ENCODE measurements at places on chromosomes 5 and 9. TPM values are rescaled to one million over a fixed set of nuclear protein-coding genes. Genes with fewer than 3 reads are reported as not detected.
A peak's percentile ranks its signal among the peaks of the same experiment; 100 is the strongest.

The SLC6A19 gene
- total RNA-seq: not detected

The C9orf153 gene
- 0.41 TPM for total RNA-seq

The CFAP157 gene
- total RNA-seq: 0.41 TPM

The BOD1 gene
- 91.2 TPM for total RNA-seq

The MED7 gene
- total RNA-seq: 11.1 TPM

The JAKMIP2 gene
- 5.5 TPM for total RNA-seq

The SLC36A2 gene
- not detected for total RNA-seq

The PHF24 gene
- total RNA-seq: 0.62 TPM

The FBXO4 gene
- total RNA-seq: 6.8 TPM

The NUTM2F gene
- total RNA-seq: 0.31 TPM

The LCN1 gene
- total RNA-seq: not detected

The TAF1L gene
- not detected for total RNA-seq

The PCSK5 gene
- 13.5 TPM for total RNA-seq

The CNTNAP3 gene
- total RNA-seq: 1.3 TPM

The NUTM2G gene
- not detected for total RNA-seq

- peaks cover 2% of the 10 kb centered on the region for H3K4me1 ChIP-seq
- peaks cover 55% of the 10 kb centered on the region for H3K27me3 ChIP-seq
Measured at GRCh38 chr5:133754575-133755169, 142.3 kb upstream of the FSTL4 start.

DNA sequence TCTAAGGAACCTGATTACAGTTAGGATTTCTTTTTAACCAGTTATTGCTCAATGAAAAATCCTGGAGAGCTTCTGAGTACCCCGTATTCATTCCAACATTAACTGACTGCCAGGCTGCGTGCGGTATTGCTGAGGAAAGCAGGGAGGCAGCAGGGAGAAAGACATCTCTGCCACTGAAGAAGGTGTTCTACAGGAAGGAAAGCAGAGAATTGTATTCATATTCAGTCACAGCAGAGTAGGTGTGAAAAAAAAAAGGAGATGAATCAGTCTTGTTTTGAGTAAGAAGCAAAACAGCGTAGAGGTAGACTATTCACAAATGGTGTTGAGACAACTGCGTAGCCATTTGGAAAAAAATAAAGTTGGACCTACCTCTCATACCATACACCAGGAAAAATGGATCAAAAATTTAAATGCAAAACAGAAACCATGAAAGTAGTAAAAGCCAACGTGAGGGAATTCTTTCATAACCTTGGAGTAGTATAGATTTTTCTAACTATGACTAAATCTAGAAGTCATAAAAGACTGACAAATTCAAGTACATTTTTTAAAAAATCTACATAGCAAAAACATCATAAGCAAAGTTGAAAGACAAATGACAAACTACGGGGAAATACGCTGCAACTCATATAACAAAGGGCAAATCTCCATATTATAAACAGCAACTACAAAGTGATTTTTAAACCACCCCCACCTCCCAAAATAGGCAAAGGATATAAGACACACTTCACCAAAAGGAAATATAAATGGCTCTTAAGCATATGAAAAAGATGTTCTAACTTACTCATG lies 9.9 kb upstream of the NR4A3 start:
- H3K27ac ChIP-seq: no peak overlapping the region
- H3K27me3 ChIP-seq: no peaks in the 10 kb centered on the region
- H3K36me3 ChIP-seq: peaks cover 8% of the 10 kb centered on the region
- no peak for DNase-seq
- H3K4me1 ChIP-seq: peaks cover 47% of the 10 kb centered on the region
- no peak overlapping the region for H3K4me3 ChIP-seq

- H3K4me1 ChIP-seq: no peaks in the 10 kb centered on the region
- H3K27ac ChIP-seq: no peak overlapping the region
- no peak overlapping the region for H3K4me3 ChIP-seq
- peaks cover 19% of the 10 kb centered on the region for H3K36me3 ChIP-seq
Measured at GRCh38 chr9:94566550-94566949, 11.7 kb downstream of the PCAT7 start.

DNA sequence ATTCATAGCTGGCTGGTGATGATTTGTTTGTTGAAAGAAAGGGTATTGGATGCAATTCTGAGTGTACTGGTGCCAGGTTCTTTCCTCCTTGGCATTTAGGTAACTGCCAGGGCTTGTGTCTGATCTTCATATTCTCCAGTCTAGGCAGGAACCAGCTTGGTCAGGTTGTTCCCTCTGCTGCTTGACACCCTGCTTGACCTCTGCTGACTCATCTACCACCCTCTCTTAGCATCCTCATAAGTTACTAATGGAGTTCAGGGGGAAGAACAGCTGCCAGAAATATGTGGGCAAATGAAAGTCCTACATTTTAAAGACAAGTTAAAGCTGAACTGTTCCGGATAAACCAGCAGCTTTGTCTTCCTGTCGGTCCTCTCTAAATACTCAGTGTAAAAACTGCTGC lies 116.1 kb upstream of the TNC start:
- DNase-seq: no peak
- H3K4me3 ChIP-seq: no peak overlapping the region
- peaks cover 4% of the 10 kb centered on the region for H3K4me1 ChIP-seq
- H3K36me3 ChIP-seq: peaks cover 1% of the 10 kb centered on the region

DNA sequence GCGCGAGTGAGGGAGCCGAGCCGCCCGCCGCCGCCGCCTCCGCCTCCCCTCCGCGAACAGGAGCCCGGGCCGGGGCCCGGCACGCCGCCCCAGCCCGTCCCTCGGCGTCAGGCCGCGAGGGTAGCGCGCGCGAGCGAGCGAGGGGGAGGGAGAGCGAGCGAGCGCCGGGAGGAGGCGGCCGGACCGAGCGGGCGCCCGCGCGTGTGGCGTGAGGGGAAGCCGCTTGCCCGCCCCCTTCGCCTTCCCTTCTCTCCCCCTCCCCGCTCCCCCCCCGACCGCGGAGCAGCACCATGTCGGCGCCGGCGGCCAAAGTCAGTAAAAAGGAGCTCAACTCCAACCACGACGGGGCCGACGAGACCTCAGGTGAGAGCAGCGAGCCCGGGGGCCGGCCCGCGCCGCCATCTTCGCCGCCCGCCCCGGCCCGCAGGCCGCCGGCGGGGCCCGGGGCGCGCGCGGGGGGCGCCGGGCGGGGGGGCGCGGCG lies 312 bp downstream of the SET start:
- H3K27me3 ChIP-seq: no peaks in the 10 kb centered on the region
- no peak for DNase-seq
- peak overlapping the region; percentile 53 for H3K4me3 ChIP-seq
- H3K27ac ChIP-seq: no peak overlapping the region
- peaks cover 17% of the 10 kb centered on the region for H3K36me3 ChIP-seq
- peaks cover 40% of the 10 kb centered on the region for H3K4me1 ChIP-seq

- no peaks in the 10 kb centered on the region for H3K36me3 ChIP-seq
- peaks cover 8% of the 10 kb centered on the region for H3K4me1 ChIP-seq
- no peak overlapping the region for H3K4me3 ChIP-seq
- no peak for DNase-seq
- H3K27ac ChIP-seq: no peak overlapping the region
Measured at GRCh38 chr5:50856401-50857119, 190.1 kb downstream of the PARP8 start.

GRCh38 chr9:117044241-117044640 lies 357.1 kb downstream of the TRIM32 start:
- H3K4me1 ChIP-seq: no peaks in the 10 kb centered on the region
- DNase-seq: no peak
- no peaks in the 10 kb centered on the region for H3K36me3 ChIP-seq
- H3K4me3 ChIP-seq: no peak overlapping the region

GRCh38 chr9:126216826-126217225 lies 109.8 kb upstream of the MVB12B start:
- H3K27ac ChIP-seq: no peak overlapping the region
- no peak for DNase-seq
- H3K36me3 ChIP-seq: peaks cover 2% of the 10 kb centered on the region
- H3K4me3 ChIP-seq: no peak overlapping the region

DNA sequence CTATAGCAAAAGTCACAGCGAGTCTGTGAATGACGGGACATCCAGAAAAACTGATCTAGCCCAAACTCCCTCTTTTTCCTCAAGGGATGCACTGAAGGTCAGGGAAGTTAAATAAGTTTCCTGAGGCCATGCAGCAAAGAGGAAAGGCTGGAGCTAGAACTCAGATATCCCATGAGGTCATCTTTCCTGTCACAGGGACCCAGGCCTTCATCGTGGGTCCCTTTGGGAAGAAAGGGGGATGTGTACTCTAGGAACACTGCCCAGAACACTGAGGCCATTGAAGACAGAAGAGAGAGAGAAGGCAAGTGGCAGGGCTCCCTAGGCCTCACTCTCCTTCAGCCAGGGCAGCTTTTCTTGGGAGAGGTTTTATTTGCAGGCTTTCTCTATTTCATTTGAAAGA lies 182.0 kb downstream of the EBF1 start:
- H3K4me3 ChIP-seq: no peak overlapping the region
- H3K36me3 ChIP-seq: no peaks in the 10 kb centered on the region
- peaks cover 59% of the 10 kb centered on the region for H3K27me3 ChIP-seq
- no peak for DNase-seq
- H3K27ac ChIP-seq: no peak overlapping the region

GRCh38 chr9:115633104-115633503 lies 515.1 kb upstream of the TNC start:
- no peaks in the 10 kb centered on the region for H3K27me3 ChIP-seq
- H3K4me3 ChIP-seq: no peak overlapping the region
- no peak overlapping the region for H3K27ac ChIP-seq
- no peaks in the 10 kb centered on the region for H3K36me3 ChIP-seq
- no peak for DNase-seq

- H3K36me3 ChIP-seq: no peaks in the 10 kb centered on the region
- H3K27me3 ChIP-seq: no peaks in the 10 kb centered on the region
- no peak overlapping the region for H3K27ac ChIP-seq
- DNase-seq: no peak
- H3K4me1 ChIP-seq: no peaks in the 10 kb centered on the region
Measured at GRCh38 chr9:1156794-1157550, 106.8 kb downstream of the DMRT2 start.

DNA sequence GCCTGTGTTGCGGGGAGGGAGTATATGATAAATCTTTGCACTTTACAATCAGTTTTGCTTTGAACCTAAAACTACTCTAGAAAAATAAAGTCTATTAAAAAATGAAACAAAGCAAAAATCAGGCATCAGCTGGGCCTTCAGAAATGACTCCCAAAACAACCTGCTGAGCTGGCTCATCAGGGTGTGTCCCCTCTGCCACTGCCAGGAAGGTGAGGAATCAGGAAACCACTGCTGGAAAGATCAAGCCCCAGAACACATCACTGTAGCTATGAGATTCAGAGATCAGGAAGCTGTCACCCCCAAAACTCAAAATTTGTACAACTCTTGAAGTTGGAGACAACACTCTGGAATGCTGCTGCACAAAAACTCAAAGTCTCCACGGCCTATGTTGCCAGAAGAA lies 40.5 kb upstream of the TBCA start:
- H3K27ac ChIP-seq: no peak overlapping the region
- DNase-seq: no peak
- no peak overlapping the region for H3K4me3 ChIP-seq
- no peaks in the 10 kb centered on the region for H3K36me3 ChIP-seq

GRCh38 chr9:113631137-113631765 lies 167.7 kb downstream of the RGS3 start:
- no peak overlapping the region for H3K4me3 ChIP-seq
- no peak overlapping the region for H3K27ac ChIP-seq
- H3K4me1 ChIP-seq: peaks cover 25% of the 10 kb centered on the region
- no peaks in the 10 kb centered on the region for H3K36me3 ChIP-seq

DNA sequence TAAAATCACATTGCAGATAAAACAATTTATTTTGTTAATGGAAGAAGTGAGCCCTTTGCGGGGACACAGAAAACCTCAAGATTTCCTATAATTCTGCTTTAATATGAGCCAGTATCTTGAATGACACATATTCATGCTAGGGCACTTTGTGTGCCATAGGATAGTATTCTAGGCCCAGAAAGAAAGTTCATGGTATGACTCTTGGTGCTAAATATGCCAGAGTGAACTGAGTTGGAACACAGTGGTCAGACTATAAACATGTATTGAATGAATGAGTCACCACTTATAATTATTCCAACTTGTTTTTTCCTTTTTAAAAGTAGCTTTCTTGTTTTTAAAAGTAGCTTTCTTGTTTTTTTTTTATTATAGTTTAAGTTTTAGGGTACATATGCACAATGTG lies 46.0 kb downstream of the ADAMTS19 start:
- no peaks in the 10 kb centered on the region for H3K27me3 ChIP-seq
- H3K4me3 ChIP-seq: no peak overlapping the region
- H3K36me3 ChIP-seq: no peaks in the 10 kb centered on the region
- H3K27ac ChIP-seq: no peak overlapping the region

DNA sequence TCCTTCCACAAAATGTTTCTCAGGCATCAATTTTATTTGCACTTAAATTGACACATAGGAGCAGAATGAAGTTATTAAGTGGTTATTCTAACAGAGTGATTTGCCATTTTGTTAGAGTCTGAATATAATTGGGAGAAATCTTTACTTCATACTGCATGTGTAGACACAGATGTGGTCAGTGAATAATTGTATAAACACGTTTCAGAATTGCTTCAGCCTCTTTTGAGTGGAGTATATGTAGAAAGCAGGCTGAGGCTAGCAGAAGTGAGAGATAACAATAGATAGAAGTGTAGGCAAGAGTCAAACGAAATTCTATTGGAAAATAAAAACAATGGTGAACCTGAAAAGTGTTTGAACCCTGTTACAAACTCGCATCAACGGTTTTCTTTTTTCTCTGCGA lies 270.7 kb downstream of the TMEM167A start:
- no peaks in the 10 kb centered on the region for H3K36me3 ChIP-seq
- no peak overlapping the region for H3K4me3 ChIP-seq
- no peak for DNase-seq
- peaks cover 1% of the 10 kb centered on the region for H3K4me1 ChIP-seq
- no peak overlapping the region for H3K27ac ChIP-seq

GRCh38 chr5:96645091-96645490 lies 17.1 kb upstream of the CAST start:
- no peaks in the 10 kb centered on the region for H3K36me3 ChIP-seq
- H3K27ac ChIP-seq: peak overlapping the region; percentile 79
- no peak overlapping the region for H3K4me3 ChIP-seq
- H3K4me1 ChIP-seq: peaks cover 69% of the 10 kb centered on the region
- no peaks in the 10 kb centered on the region for H3K27me3 ChIP-seq

- peak overlapping the region; percentile 57 for H3K27ac ChIP-seq
- peak; percentile 79 for DNase-seq
- peaks cover 3% of the 10 kb centered on the region for H3K4me1 ChIP-seq
- H3K27me3 ChIP-seq: peaks cover 77% of the 10 kb centered on the region
Measured at GRCh38 chr9:92808726-92809451, 44.3 kb upstream of the BICD2 start.

DNA sequence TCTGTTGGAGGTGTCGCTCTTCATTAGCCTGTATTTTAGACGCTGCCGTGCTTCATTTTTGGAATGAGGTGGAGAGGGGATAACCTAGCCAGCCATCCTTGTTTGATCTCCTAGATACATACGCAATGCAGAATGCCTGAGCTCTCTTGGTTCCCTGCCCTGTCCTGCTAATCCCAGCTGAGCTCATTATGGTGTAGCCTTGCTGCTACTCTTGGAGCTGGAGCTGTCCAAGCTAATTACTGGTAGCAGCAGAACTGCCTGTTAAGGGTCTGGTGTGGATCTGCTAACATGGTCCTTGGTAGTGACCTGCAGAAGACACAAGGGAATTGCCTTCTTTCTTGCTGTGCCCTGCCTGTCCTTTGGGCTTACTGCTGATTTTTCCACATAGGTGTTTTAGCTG lies 207.9 kb downstream of the CNTLN start:
- DNase-seq: no peak
- no peak overlapping the region for H3K27ac ChIP-seq
- no peaks in the 10 kb centered on the region for H3K27me3 ChIP-seq
- H3K36me3 ChIP-seq: peaks cover 13% of the 10 kb centered on the region

GRCh38 chr5:98780390-98780789 lies 6.9 kb downstream of the RGMB start:
- H3K4me3 ChIP-seq: no peak overlapping the region
- H3K4me1 ChIP-seq: peaks cover 8% of the 10 kb centered on the region
- H3K27me3 ChIP-seq: peaks cover 2% of the 10 kb centered on the region
- DNase-seq: no peak
- peaks cover 9% of the 10 kb centered on the region for H3K36me3 ChIP-seq
- H3K27ac ChIP-seq: no peak overlapping the region
